ENCODE measurements at places on chromosomes 1 and 21.
A peak's percentile ranks its signal among the peaks of the same experiment; 100 is the strongest.

GRCh38 chr1:228770779-228771223 is 35.5 kb downstream of the RHOU start:
- no peak for DNase-seq

DNA sequence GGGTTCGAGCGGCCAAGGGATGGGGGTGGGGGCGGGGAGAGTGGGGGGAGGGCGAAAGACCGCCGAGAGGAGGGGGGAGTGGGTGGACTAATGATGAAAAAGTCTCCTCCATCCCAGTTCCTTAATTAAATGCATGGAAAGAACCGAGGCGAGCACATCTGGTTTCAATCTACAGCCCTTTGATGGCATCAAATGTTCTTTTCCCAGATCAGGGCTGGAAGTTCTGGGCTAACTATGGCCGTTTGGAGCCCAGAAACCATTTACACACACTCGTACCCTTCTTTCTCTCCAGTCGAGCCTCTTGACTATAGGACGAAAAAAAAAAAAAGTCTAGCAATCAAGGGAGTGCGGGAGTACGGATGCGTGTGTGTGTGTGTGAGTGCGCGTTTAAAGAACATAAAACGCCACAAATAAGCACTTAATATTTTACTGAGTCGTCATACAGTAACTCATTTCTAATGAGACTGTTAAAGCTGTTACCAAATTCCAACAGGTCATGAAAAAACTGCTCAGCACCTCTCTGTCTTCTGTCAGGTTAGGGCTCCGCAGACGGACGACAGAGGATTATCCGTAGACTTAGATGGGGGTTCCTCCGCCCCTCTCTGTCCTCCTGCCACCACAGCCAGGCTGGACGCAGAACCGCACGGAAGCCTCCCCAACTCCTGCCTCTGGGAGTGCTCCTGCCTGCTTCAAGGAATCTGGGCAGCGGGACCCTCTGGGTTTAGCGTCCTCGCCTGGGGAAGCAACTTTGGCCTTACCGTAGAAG is 2.1 kb upstream of the PRRX1 start:
- peak; percentile 67 for DNase-seq

DNA sequence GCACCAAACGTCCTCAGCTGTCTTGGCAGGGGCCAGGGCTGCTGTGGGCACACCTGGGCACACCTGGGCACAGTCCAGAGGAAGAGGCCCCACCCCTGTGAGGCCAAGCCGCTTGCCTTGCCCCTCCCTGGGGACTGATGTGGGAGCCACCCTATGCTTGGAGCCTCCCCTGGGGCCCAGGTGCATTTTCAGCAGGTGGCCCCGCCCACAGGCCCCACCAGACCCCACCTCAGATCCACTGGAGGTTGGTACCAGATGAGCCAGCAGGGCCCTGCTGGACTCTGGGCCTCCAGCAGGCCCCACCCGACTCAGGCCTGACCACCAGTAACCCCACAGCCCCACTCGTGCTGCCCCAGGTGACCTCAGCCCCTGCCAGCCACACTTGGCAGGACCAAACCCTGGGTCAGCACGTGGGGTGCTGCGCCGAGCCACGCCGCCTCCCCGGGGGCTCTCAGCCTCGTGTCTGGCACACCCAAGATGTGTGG is 8.8 kb downstream of the SLC19A1 start:
- no peak for DNase-seq

- DNase-seq: no peak
These were observed 52.5 kb downstream of the ZNF697 start for GRCh38 chr1:119595606-119596005.

- DNase-seq: no peak
These were observed 68.1 kb upstream of the SLC45A1 start for GRCh38 chr1:8249838-8250237.

DNA sequence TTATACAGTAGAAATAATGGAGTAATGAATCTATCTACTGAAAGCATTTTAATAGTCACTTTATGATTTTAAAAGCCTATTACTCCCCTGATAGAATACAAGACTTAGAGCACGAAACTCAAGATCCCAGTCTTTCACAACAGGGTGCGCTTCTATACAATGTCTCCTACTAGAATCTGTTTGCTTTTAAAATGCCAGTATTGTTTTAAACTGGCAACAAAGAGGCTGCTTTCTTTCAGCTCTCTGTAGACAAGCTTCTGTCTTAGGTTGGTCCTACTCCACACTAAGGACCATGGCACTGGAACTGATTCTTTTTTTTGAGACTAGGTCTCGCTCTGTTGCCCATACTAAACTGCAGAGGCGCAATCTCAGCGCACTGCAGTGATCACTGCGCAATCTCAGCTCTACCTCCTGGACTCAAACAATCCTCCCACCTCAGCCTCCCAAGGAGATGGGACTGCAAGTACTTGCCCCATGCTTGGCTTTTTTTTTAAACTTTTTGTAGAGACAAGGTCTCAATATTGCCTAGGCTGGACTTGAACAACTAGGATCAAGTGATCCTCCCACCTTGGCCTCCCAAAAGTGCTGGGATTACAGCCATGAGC is 4.8 kb downstream of the DCAF8 start:
- no peak for DNase-seq

DNA sequence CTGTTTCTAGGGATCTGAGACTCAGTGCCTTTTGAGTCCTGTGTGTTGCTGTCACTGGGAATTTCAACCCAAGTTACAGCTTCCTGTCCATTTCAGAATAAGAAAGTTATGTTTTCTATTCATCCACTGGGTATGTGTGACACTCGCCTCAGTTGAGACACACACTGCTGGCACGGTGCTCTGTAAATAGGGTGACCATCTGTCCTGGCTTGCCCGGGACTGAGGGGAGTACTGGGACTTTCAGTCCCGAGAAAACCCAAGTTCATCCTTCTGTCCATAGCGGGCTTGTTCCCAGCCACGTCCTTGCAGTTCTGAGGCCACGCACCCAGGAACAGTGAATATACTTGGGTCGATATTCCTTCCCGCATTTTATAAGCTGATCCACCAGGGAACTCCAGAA is 56.3 kb upstream of the DISP3 start:
- DNase-seq: no peak

- peak; percentile 89 for DNase-seq
These were observed 1.9 kb upstream of the ZSCAN20 start for GRCh38 chr1:33470495-33471012.

DNA sequence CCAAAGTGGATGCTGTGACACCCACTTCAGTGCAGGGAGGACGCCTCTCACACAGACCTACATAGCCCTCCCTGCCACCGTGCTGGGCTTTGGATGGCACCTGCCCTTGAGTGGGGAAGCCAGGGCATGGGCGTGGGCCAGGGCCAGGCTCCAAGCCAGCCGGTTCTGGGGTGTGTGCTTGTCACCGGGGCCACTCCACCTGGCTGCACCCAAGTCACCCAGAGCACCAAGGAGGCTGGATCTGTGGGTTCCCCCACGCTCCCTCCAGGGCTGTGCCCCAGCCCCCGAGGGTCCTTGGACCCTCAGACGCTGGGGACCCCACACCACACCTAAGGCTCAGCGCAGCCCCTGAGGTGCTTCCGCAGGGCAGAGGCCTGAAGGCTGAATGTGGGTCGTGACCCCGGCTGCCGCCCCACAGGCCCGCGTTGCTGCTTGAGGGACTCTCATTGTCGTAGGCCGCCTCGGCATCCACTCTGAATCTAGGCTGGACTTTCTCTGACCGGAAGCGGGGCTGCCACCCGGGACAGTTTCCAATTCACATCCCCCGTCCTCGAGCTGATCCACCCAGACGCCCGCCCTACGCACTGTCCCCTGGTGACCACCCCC is 1.5 kb downstream of the MXRA8 start:
- DNase-seq: no peak

DNA sequence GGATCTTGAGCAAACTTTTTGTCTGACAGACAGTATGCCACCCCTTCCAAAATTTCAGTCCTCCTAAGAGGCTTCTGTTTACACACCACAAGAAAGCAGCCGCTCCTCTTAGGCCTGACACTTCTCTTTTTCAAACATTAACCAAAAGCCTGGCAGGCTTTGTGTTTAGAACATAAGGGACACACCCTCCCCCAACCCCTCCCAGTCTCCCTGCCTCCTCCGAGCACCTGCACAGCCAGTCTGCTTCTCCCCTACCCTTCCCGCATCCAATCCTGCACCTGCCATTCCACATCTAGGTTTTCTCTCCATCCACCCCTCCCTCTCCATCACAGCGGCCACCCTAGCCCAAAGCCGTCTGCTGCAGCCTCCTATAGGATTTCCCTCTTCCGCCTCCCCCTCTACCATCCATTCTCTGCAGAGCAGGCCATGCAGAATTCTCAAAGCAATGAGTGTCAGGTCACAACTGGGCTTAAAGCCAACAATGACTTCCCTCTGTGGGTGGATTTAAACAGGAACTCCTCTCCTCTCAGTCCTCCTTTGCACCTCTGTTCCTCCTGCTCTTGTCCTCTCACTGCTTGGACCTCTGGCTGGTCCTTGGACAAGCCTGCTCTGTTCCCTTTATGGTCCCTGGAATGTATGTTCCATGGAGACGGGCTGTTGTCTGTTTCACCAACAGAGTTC is 478.2 kb downstream of the NPHP4 start:
- DNase-seq: no peak

All from astrocyte of the spinal cord (primary cell).